ENCODE measurements at places on chromosomes 5 and 9. TPM values are rescaled to one million over a fixed set of nuclear protein-coding genes. Genes with fewer than 3 reads are reported as not detected.
A peak's percentile ranks its signal among the peaks of the same experiment; 100 is the strongest.

- peaks cover 95% of the 10 kb centered on the region for H3K4me1 ChIP-seq
- no peaks in the 10 kb centered on the region for H3K36me3 ChIP-seq
- DNase-seq = peak; percentile 72
- no peak overlapping the region for H3K4me3 ChIP-seq
- peak overlapping the region; percentile 97 for H3K27ac ChIP-seq
- no peaks in the 10 kb centered on the region for H3K27me3 ChIP-seq
Observed at GRCh38 chr9:97527626-97528528, 26.4 kb downstream of the TMOD1 start.

The KIAA0825 gene
- 0.60 TPM for total RNA-seq

GRCh38 chr5:154087260-154087659 is 48.5 kb downstream of the MFAP3 start:
- peaks cover 5% of the 10 kb centered on the region for H3K4me1 ChIP-seq
- no peaks in the 10 kb centered on the region for H3K36me3 ChIP-seq
- H3K27ac ChIP-seq = no peak overlapping the region

DNA sequence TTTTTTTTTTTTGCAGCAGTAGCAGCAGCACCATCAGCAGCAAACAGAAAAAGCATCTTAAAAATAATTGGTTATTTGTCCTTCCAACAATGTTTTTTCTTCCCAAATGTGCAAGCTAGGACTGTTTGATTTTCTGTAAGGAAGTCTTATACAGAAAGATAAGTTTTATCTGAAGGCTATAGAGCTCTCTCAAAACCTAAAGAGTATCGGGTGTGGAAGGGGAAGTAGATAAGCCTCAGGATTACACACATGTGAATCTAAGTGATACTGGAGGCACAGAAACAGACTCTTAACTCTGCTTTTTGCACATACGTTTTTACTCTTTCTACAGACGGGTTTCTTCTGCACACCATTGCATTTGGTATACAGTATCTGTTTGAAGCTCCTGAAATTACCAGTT is 184.4 kb upstream of the FTMT start:
- H3K36me3 ChIP-seq = no peaks in the 10 kb centered on the region
- no peak overlapping the region for H3K27ac ChIP-seq
- H3K27me3 ChIP-seq = no peaks in the 10 kb centered on the region
- H3K4me3 ChIP-seq = no peak overlapping the region
- H3K4me1 ChIP-seq = no peaks in the 10 kb centered on the region

DNA sequence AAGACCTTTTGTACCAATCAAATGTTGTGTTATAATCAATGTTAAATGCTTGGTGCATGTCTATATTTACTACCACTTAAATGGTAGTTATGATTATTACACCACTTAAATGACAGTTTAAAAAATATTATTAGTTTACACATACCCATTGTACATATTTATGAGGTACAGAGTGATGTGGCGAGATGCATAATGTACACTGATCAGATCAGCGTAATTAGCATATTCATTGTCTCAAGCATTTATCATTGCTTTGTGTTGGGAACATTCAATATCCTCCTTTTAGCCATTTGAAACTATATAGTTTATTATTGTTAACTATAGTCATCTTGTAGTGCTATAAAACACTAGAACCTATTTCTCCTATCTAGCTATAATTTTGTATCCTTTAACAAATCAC is 434.4 kb upstream of the ACTBL2 start:
- H3K4me3 ChIP-seq = no peak overlapping the region
- DNase-seq = no peak
- no peaks in the 10 kb centered on the region for H3K27me3 ChIP-seq
- no peaks in the 10 kb centered on the region for H3K36me3 ChIP-seq
- H3K4me1 ChIP-seq = peaks cover under 1% of the 10 kb centered on the region
- no peak overlapping the region for H3K27ac ChIP-seq

GRCh38 chr5:1733369-1733768 is 66.3 kb downstream of the MRPL36 start:
- H3K27ac ChIP-seq = no peak overlapping the region
- peak; percentile 4 for DNase-seq
- H3K4me3 ChIP-seq = no peak overlapping the region
- no peaks in the 10 kb centered on the region for H3K27me3 ChIP-seq
- H3K36me3 ChIP-seq = no peaks in the 10 kb centered on the region
- H3K4me1 ChIP-seq = no peaks in the 10 kb centered on the region

The ZFP2 gene
- 0.71 TPM for total RNA-seq

DNA sequence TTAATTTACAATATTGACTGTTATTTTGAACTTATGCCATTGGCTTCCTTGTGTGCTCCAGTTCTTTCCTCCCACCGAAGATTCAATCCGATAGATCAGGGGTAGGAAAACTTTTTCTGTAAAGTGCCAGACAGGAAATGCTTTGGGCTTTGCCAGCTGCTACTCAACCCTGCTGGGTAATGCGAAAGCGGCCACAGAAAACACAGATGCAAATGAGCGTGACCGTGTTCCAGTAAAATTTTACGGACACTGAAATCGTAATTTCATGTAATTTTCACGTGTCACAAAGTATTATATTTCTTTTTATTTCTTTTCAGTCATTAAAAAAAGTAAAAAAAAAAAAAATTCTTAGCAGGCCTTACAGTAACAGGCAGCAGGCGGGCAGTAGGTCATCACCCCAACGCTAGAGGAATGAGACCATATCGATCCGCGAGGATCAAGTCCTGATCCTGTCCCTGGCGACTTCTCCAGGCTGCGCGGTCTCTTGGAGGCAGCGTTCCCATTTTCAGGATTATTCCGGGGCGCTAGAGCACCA is 599 bp downstream of the NMRK1 start:
- no peaks in the 10 kb centered on the region for H3K4me1 ChIP-seq
- no peaks in the 10 kb centered on the region for H3K36me3 ChIP-seq
- H3K27me3 ChIP-seq = no peaks in the 10 kb centered on the region
- peak; percentile 41 for DNase-seq
- peak overlapping the region; percentile 97 for H3K4me3 ChIP-seq

DNA sequence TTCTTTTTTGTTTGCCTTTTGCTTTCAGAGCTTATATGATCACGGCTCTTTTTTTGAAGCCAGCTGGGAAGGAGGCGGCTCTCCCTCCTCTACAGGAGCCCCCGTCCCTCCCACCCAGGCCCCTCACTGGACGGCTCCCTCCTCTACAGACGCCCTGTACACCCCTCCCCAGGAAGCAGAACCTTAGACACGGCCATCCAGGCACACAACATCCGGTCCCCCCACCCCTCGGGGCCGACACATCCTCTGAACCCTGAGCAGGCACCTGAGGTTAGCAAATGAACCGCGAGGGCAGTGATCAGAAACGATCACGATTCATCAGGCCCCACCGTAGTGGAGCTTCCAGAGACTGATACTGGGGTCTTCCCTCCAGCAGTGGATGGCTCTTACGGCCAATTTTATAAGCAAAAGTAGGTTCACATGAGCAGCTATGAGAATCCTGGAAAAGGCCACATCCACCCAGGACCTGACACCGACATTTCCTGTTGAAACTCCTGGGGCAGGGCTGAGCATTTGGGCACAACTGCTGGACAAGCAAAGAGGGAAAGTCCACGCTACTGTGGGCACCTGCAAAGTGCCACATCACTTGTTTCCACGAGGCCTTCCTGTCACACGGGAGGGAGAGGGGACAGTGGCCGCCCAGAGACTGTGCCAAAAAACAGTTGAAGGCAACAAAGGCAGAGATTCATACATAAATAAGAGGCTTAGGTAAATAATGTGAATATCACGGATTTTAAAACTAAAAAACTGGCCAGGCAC is 78.9 kb downstream of the SEMA4D start:
- no peak overlapping the region for H3K27ac ChIP-seq
- no peaks in the 10 kb centered on the region for H3K27me3 ChIP-seq
- H3K4me3 ChIP-seq = no peak overlapping the region
- no peak for DNase-seq
- peaks cover 20% of the 10 kb centered on the region for H3K4me1 ChIP-seq
- no peaks in the 10 kb centered on the region for H3K36me3 ChIP-seq

- H3K4me1 ChIP-seq = no peaks in the 10 kb centered on the region
- no peaks in the 10 kb centered on the region for H3K36me3 ChIP-seq
- H3K27ac ChIP-seq = no peak overlapping the region
Observed at GRCh38 chr9:71090896-71091295, 30.5 kb downstream of the TRPM3 start.

The TAF1L gene
- total RNA-seq = not detected

GRCh38 chr5:123830575-123830974 is 318.6 kb downstream of the CSNK1G3 start:
- H3K36me3 ChIP-seq = no peaks in the 10 kb centered on the region
- H3K4me1 ChIP-seq = no peaks in the 10 kb centered on the region
- H3K27me3 ChIP-seq = no peaks in the 10 kb centered on the region
- no peak overlapping the region for H3K27ac ChIP-seq
- no peak for DNase-seq

DNA sequence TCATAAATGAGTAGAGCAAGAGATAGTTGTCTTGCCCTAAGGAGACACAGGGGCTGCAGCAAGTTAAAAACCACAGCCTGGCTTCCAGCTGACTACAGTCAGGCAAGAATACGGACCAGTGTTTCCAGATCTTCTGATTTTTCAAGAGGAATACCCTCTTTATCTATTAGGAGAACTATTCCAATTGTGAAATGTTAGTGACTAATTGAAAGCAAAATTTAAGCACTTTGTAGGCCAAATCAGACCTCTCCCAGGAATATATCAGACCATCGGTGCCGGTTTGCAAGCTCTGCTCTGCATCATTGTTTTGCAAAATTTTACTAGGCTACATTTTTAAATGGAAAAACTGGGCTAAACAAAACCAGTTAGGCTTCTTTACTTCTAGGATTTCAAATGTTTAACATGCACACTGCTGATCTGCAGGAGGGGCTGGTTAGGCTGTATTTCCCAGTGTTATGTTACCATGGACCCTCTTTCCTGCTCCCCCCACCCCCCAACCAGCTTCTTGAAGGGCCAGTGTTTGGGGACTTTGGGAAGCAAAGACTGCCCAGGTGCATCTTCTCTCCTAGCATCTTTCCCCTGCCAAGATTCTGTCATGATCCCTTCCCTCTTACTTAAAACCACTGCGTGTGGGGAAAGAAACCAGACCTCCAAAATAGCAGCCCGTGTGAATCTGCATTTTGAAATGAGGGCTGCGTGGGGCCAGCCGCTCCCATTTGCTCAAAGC is 1.1 kb upstream of the ARSI start:
- H3K27ac ChIP-seq = no peak overlapping the region
- no peaks in the 10 kb centered on the region for H3K4me1 ChIP-seq
- no peaks in the 10 kb centered on the region for H3K27me3 ChIP-seq
- no peaks in the 10 kb centered on the region for H3K36me3 ChIP-seq
- H3K4me3 ChIP-seq = no peak overlapping the region

- H3K27me3 ChIP-seq = peaks cover 75% of the 10 kb centered on the region
- no peak for DNase-seq
- H3K27ac ChIP-seq = peak overlapping the region; percentile 78
- H3K4me3 ChIP-seq = no peak overlapping the region
Observed at GRCh38 chr5:135034963-135035677, 1.1 kb upstream of the PITX1 start.

DNA sequence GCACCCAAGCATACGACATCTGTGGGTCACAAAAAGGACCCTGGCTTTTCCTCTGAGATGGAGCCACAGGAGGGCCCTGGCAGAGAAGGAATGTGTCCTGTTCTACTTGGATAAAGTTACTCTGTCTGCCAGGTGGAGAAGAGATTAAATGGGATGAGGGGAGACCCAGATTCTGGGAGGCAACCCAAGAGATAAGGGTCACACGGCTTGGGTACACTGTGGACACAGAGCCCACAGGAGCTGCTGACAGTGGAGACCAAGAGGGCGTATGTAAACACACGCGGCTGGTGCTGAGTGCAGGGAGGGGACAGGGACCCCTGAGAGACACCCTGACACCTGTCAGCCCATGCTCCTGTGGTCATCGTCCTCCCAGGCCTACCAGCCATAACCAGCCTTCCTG is 6.2 kb downstream of the CDK20 start:
- no peaks in the 10 kb centered on the region for H3K36me3 ChIP-seq
- no peak for DNase-seq
- no peaks in the 10 kb centered on the region for H3K27me3 ChIP-seq
- no peak overlapping the region for H3K27ac ChIP-seq
- no peak overlapping the region for H3K4me3 ChIP-seq

- peaks cover 21% of the 10 kb centered on the region for H3K4me1 ChIP-seq
- no peaks in the 10 kb centered on the region for H3K36me3 ChIP-seq
- no peaks in the 10 kb centered on the region for H3K27me3 ChIP-seq
- no peak overlapping the region for H3K4me3 ChIP-seq
Observed at GRCh38 chr5:32583582-32584232, 1.6 kb upstream of the SUB1 start.

The SLC1A3 gene
- 12.8 TPM for total RNA-seq

DNA sequence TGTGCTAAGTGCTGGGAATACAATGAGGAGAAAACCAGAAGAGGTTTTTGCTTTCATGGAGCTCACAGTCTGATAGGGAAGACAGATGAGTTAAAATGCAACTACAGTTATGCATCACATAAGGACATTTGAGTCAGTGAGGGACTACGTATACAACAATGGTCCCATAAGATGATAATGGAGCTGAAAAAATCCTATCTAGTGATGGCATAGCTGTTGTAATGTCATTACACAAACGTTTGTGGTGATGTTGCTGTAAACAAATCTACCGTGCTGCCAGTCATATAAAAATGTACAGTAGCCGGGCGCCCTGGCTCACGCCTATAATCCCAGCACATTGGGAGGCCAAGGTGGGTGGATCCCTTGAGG is 110.1 kb upstream of the RAD23B start:
- H3K4me1 ChIP-seq = peaks cover 48% of the 10 kb centered on the region
- no peaks in the 10 kb centered on the region for H3K27me3 ChIP-seq
- H3K36me3 ChIP-seq = no peaks in the 10 kb centered on the region

DNA sequence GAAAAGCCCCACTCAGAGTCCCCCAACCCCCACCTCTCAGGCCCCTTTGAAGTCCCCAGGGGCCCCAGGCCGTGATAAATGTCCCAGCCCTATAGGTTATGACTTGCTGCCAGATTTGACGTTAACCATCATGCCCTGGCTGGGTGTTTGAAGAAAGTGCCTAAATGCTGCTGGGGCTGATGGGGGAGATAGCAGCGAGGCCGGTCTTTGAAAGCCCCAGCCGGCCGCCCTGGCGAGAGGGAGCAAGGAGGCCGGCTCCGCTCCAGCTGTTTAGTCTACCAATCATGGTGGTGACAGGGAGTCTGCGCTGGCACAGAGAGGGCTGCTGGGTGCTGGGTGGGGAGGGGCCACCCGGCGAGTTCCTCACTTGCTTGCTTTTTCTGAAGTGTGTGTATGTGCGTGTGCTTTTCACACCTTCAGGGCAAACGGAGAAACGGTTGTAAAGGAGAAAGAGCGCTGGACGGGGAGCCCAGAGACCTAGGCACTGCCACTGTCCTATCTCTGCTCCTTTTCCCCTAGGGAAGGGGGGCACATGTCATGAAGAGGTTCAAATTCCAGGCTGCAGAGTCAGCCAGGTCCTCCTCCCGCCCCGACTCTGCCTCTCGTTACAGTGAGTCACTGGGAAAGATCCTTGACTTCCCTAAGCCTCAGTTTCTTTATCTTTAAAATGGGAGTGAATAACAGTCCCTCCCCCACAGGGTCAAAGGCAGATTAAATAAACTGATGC is 126.1 kb upstream of the HAND1 start:
- peaks cover 14% of the 10 kb centered on the region for H3K27me3 ChIP-seq
- H3K4me1 ChIP-seq = no peaks in the 10 kb centered on the region
- H3K4me3 ChIP-seq = no peak overlapping the region
- no peak for DNase-seq

DNA sequence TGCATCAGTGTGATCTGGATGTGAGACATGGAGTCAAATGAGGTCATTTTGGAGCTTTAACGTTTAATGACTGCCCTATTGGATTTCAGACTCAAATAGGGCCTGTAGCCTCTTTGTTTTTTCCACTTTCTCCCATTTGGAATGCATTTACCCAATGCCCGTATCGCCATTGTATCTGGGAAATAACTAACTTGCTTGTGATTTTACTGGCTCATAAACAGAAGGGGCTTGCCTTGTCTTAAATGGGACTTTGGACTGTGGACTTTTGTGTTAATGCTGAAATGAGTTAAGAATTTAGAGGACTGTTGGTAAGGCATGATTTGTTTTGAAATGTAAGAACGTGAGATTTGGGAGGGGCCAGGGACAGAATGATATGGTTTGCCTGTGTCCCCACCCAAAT is 494.6 kb downstream of the CHSY3 start:
- H3K4me3 ChIP-seq = no peak overlapping the region
- DNase-seq = no peak
- no peaks in the 10 kb centered on the region for H3K36me3 ChIP-seq
- no peaks in the 10 kb centered on the region for H3K4me1 ChIP-seq
